ENCODE measurements at places on chromosomes 12 and 14. TPM values are rescaled to one million over a fixed set of nuclear protein-coding genes. Genes with fewer than 3 reads are reported as not detected.

DNA sequence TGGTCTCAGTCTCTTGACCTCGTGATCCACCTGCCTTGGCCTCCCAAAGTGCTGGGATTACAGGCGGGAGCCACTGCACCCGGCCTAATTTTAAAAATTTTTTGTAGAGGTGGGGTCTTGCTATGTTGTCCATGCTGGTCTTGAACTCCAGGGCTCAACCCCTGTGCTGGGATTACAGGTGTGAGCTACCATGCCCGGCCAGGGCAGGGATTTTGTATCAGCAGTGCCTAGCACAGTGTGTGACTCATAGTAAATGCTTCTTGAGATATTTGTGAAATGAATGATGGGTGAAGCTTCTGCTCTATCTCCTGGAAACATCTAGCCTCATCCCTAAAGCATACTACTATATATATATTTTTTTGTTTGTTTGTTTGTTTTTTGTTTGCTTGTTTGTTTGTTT lies 36.5 kb downstream of the CCDC63 start:
- no peak for DNase-seq

DNA sequence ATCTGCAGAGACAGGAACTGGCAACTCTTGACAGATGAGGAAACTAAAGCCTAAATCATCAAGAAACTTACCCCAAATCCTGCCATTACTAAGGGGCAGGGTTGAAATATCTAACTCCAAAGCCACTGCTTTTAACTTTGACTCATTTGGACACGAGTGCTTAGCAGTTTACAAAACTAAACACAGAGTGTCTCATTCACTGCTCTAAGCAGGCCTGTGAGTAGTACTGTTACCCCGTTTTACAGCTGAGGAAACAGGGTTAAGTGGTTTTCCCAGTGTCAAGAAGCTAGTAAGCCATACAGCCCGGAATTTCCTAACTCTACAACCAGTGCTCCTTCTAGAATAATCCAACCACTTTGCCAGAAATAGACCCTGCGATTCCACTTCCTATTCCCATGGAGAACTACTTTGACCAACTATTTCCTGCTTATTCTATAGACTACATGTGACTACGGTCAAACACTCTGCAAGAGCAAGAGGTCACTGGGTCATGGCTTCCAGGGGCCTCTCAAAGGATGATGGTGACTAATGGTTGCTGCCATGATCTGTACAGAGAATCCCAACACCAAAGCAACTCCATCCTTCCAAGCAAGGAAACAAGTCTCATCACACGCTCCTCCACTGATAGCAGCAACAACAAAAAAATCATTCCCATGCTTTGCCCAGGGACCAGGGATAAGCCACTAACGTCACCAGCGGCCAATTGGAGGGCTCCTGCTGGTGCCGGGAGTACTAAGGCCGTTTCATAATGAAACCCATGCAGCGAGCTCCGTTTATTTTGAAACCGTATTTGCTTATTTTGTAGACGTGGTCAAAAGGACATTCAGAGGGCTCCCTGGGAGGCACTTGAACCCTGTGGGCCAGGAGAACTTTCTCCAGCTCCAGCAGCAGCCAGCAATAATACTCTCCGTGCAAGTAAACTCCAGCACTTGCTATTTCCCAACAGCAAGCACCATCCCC lies 56.3 kb downstream of the NUAK1 start:
- DNase-seq: no peak

- no peak for DNase-seq
Observed at GRCh38 chr14:84468153-84468552, 1061.8 kb upstream of the FLRT2 start.

GRCh38 chr12:18926188-18926587 lies 188.3 kb downstream of the CAPZA3 start:
- no peak for DNase-seq

DNA sequence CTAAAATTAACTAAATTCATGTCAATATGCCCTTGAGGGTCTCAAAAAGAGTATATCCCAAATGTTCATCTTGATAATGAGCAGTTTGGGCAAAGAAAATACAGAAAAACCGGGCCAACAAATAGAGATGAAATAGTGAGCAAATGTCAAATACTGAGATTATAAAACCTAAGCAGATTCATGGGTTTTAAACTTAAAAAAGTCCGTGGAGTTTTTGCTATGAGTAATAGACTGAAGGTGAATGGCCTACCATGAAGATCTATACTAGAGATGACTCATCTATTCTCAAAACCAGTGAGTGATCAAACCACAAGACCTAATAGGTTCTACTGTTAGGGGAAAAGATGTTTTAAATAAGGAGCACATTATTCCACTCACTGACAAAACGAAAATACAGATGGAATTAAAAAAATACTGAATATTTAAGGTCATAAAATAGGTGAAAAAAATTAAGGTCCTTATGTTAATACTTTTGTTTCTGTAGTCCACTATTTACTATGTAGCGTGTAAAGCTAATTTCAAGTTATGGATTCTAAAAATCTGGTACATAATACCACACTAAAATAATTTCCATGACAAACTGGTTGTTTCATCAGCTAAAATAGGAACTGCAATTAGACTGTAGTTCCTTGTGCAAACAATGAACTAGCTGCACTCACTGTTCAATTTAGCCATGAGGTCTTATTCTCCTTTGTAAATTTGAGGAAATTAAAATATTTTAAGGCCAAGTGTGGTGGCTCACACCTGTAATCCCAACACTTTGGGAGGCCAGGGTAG lies 5.0 kb downstream of the HNRNPC start:
- no peak for DNase-seq

DNA sequence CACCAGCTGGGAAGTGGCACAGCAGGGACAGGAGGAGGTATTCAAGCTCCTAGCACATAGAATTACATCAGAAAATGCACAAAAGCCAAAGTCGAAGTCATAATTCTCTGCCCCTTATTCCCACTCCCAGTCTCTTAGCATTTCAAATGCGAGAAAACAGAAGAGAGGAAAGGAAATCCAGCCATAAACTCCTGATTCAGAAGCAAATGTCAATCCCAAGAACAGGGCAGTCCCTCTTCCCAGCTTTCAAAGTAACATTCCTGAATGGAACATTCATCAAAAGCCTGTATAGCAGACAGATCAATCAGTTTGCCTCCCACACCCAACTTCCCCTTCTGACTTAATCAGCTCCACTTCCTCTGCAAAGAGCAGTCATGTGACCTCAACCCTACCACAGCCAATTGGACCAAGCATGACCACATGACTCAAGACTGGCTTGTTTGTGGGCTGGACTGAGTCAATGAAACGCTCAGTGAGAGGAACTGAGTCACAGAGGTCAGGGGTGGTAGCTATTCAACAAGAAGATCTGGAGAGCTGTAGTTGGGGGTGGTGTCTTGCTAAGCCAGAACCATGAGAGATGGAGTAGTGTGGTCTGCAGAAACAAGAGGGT lies 41.4 kb upstream of the TUNAR start:
- DNase-seq: no peak

DNA sequence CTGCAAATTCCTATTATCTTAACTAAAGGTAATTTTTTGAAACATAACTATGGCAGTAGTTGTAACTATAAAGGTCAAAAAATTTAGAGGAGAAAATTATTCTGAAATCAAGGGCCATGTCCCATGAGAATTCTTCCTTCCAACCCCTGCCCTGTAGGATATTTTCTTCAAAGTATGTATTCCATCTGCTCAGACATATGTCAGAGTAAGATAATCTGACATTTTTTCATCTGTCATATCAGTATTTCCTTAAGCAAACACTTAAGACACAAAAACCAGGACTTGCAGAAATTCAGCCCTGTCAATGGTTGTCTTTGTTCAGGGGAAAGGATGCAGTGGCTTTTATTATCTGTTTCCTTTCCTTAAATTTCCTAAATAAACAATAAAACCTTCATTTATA lies 36.3 kb downstream of the ACSS3 start:
- no peak for DNase-seq

Gene TAS2R46
- 0.46 TPM for total RNA-seq

Gene FAM222A
- 11.0 TPM for total RNA-seq

DNA sequence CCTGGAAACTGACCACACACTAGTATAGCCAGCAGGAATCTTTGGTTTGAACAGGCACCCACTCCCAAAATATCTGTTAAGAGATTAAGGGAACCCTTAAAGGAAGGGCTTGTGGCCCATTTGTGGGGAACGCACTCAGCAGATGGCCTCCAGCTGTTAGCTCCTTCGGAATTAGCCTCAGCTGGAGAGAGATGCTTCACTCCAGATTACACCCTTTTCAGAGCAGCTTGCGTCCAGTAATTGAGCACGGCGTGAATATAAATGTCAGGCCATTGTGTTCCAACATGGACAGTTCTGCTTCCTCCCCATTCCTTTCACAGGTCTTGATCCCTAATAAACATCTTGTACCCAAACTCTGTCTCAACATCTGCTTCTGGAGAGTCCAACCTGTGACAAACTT lies 397.8 kb downstream of the SEC23A start:
- no peak for DNase-seq

Gene RTL1
- 0.09 TPM for total RNA-seq

Gene OTX2
- total RNA-seq: not detected

Gene CLEC9A
- total RNA-seq: 1.2 TPM

Gene TRIM9
- total RNA-seq: 31.2 TPM

DNA sequence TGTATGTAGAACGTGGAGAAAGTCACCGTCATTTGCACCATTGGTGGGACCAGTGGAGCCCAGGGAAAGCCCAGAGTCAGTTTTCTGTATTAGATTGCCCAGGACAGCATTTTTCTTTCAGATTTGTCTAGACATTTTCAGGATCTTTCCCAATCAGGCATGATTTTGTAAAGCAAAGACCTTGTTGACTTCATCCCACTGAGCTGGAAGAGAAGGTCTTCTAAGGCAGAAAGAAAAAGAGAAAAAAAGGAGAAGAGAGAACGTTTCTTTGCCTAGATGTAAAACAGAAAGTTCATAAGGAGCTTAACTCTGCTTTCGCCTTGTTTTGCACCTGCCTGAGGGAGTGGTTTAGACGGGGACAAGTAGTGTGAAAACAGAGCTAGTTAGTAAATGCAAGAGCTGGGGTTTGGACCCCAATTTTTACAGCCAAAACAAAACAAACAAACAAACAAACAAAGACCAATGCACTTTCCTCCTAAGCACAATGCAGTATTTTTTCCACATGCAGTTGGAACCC lies 273.1 kb downstream of the ZFP36L1 start:
- no peak for DNase-seq

DNA sequence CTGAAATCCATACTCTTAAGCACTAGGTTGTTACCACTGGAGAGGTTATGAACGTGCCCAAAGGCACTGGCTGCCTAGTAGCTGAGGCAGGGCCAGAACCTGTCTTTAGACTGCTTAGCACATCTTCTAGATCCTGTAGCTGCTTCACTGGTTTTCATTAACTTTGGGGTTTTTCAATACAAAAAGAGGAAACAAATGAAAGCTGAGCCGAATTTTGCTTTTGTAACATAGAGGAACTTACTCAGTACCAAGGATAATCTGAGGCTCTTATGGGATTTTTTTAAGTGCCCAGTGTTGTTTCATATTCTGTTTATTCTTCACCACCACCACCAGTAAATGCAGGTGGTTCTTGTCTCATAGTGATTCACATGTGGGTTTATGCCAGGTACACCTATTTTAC lies 396.1 kb downstream of the RAD51B start:
- no peak for DNase-seq

Data from mucosa of gallbladder (tissue), 1 donor.